NCI-H526 treated with DMSO at 0.1 percent for 48 hours (cell line): ENCODE measurements at places on chromosomes 2 and 18.
A peak's percentile ranks its signal among the peaks of the same experiment; 100 is the strongest.

DNA sequence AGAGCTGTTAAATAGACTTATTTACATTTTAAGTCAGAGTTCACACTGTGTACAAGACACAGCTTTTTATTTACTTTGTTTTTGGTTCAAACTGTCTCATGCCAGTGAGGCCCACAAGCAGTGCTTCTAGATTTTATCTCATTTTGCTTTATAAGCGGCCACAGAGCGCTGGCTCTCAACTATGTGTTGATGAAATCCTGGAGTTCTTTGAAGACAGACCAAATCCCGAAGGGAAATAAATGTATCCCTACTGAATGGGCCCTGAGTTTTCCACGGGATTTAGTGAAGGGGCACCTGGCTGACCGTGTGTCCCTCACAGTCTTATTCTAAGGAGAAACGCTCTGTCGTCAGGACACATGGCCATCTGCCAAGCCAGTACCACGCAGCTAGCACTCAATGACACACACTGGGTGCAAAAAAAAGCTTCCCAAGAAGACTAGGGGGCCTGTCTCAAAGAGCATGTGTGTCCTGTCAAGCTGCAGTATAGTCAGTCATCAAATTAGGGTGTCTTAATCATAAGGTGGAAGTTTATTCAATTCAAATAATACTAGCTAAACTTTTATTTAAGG is 23.4 kb downstream of the LYPD1 start:
- DNase-seq = no peak

GRCh38 chr18:28127763-28128658 is 48.9 kb downstream of the CDH2 start:
- no peak for DNase-seq

DNA sequence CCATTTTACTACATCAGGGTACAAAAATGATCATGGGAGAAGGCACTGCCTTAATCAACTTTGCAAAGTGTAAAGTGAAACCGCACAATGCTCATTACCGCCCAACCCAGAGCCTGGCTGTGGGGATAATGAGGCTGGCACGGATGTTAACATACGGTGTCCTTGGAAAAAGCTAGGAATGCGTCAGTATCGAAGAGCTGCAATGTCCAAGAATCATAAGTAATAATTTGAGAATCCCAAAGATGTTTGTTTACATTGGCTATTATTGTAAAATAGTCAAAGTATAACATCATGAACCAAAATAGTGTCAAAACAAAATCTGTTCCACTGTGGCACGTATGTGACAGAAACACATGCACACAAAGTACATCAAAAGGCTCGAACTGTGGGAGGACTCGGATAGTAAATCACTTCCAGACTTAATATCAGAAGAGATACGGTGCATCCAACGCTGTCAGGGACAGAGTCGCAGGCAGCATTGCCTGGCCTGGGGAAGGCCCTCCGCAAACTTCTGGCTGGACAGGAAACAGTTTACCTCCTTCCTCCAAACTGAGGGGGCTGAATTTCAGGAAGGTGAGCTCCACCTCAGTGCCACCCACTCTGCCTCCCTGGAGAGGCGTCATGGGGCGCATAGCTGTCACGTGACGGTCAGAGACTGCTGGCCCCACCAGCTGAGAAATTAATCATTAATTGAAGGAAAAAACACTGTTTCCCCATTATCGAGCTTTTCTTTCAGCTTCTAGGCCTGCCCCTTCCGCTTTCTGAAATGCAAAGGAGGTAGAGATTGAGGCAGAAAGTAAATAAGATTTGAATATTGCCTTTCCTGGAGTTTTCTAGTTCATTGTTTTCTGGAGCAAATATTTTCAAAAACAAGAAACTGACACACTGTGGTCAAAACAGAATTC is 1.8 kb upstream of the ID2 start:
- DNase-seq = peak; percentile 52

- no peak for DNase-seq
These were observed 6.3 kb downstream of the RNPEPL1 start for GRCh38 chr2:240574386-240575100.

- DNase-seq = no peak
These were observed 274.3 kb upstream of the TRIB2 start for GRCh38 chr2:12442476-12442847.

DNA sequence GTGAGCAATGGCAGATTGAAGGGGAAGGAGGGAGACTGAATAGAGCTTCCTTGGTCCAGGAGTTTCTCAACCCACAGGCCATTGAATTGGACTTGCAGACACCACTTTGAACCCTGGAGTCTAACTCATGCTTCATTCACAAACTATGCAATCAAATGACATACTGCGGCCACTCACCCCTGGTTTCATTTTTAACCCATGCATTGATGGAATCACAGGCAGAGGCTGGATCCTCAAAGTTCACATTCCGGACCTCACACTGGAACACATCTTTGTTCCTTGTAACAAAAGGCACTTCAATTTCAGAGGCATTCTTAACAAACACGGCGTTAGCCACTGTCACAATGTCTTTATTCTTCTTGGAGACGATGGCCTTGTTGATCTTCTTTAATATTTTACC is 40.7 kb downstream of the MRPL44 start:
- no peak for DNase-seq

DNA sequence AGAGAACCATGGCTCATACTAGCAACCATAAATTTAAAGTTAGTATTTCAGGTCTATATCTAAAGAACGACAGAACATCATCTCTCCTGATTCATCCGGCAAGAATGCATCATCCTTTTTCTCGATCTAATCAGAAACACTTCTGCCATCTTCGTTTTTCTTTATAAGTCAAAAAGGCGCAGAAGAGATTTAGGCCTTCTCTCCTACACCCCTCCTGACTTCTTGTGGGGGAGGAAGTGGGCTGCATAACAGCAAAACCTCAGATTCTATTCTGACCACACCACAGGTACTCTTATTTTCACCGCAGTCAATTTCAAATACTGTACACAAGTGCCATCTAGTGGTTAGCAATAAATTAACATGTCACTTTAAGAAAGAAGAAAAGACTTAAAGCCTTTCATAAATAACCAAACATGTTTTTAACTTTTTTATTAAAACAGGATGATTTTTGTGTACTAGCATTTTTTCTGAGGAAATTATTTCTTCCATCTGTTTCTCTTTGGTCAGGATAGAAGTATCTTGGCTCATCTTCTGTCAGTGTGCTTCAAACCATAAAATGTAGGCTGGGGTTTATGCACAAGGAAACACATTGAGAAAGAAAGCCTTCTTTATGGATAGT is 48.4 kb upstream of the PIK3C3 start:
- peak; percentile 24 for DNase-seq

DNA sequence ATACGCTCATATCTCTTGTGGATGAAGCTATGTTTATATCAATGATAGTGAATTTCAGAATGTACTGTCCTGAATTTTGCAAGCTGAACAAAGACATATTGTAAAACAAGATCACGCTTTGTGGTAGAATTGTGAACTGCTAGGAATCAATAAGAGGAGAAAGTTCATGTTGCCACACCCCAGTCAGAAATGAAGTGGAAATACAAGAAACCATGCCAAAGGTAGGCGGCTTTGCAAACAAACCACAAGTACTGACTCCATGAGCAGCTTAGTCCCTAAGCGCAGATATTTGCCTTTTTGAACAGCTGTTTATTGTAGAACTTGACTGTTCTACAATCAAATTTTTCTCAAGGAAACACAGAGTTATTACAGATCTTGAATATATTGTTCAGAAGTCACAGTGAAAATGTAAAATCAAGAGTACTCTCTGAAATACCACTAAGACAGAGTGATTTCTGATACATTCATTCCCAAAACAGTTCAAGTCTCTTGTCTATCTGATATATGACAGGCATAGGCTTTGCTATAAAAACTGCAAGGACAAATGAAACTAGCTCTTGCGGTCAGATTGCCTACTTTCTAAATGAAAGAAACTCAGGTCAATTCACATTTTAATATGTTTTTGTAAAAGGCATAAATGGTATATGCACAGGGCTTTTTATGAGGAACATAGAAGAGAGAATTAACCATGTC is 120.9 kb upstream of the CDH19 start:
- no peak for DNase-seq
